Chondrocyte (in vitro differentiated cells): ENCODE measurements at places on chromosomes 4 and X. TPM values are rescaled to one million over a fixed set of nuclear protein-coding genes. Genes with fewer than 3 reads are reported as not detected.
A peak's percentile ranks its signal among the peaks of the same experiment; 100 is the strongest.

DNA sequence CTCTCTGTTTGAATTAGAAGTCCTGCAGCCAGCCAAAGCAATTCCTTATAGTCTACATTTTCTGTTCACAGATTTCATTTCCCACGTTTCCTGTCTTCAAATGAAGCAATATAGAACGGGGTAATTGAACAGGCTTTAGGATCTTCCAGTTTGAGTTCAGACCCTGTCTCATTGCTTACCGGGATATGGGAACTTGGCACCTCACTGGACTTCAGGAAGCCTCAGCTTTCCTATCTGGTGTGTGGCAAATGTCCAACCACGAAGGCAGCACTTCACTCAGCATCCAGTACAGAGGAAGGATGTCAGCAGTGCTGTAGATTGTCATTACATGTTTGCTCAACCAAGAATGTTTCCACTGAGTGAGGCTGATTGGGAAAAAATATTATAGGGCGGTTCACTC is 271.1 kb upstream of the ZFP42 start:
- H3K27me3 ChIP-seq = no peaks in the 10 kb centered on the region
- DNase-seq = no peak
- H3K27ac ChIP-seq = no peak overlapping the region
- no peak overlapping the region for H3K4me3 ChIP-seq
- H3K36me3 ChIP-seq = peaks cover 1% of the 10 kb centered on the region
- no peaks in the 10 kb centered on the region for H3K4me1 ChIP-seq

The AREG gene
- total RNA-seq = not detected in 3 replicates

GRCh38 chr4:102705391-102705935 is 55.3 kb downstream of the MANBA start:
- H3K36me3 ChIP-seq = peaks cover 11% of the 10 kb centered on the region
- H3K27ac ChIP-seq = no peak overlapping the region
- no peaks in the 10 kb centered on the region for H3K4me1 ChIP-seq
- no peaks in the 10 kb centered on the region for H3K27me3 ChIP-seq

The NUDT11 gene
- 8.9 to 11.8 TPM (median 10.6 TPM) in 3 replicates for total RNA-seq

The TLR3 gene
- total RNA-seq = 3.2 to 7.9 TPM (median 3.4 TPM) in 3 replicates

The CEP135 gene
- total RNA-seq = 5.2 to 9.4 TPM (median 5.3 TPM) in 3 replicates

- no peak for DNase-seq
- no peaks in the 10 kb centered on the region for H3K36me3 ChIP-seq
- no peak overlapping the region for H3K27ac ChIP-seq
- no peaks in the 10 kb centered on the region for H3K4me1 ChIP-seq
These were observed 9.1 kb upstream of the TBC1D1 start for GRCh38 chr4:37881811-37882210.

GRCh38 chr4:114279711-114280110 is 300.3 kb upstream of the ARSJ start:
- H3K27ac ChIP-seq = no peak overlapping the region
- H3K36me3 ChIP-seq = peaks cover 12% of the 10 kb centered on the region
- no peak overlapping the region for H3K4me3 ChIP-seq
- peaks cover 77% of the 10 kb centered on the region for H3K4me1 ChIP-seq

- no peak overlapping the region for H3K4me3 ChIP-seq
- no peaks in the 10 kb centered on the region for H3K27me3 ChIP-seq
- peak overlapping the region; percentile 77 for H3K27ac ChIP-seq
- H3K4me1 ChIP-seq = peaks cover 24% of the 10 kb centered on the region
- H3K36me3 ChIP-seq = no peaks in the 10 kb centered on the region
These were observed 34.7 kb downstream of the P2RY10 start for GRCh38 chrX:78979789-78980464.

GRCh38 chrX:9728261-9728660 is 37.4 kb downstream of the GPR143 start:
- H3K27me3 ChIP-seq = no peaks in the 10 kb centered on the region
- H3K36me3 ChIP-seq = no peaks in the 10 kb centered on the region
- H3K27ac ChIP-seq = no peak overlapping the region
- H3K4me3 ChIP-seq = no peak overlapping the region
- DNase-seq = no peak

The NPY2R gene
- total RNA-seq = not detected in 3 replicates

DNA sequence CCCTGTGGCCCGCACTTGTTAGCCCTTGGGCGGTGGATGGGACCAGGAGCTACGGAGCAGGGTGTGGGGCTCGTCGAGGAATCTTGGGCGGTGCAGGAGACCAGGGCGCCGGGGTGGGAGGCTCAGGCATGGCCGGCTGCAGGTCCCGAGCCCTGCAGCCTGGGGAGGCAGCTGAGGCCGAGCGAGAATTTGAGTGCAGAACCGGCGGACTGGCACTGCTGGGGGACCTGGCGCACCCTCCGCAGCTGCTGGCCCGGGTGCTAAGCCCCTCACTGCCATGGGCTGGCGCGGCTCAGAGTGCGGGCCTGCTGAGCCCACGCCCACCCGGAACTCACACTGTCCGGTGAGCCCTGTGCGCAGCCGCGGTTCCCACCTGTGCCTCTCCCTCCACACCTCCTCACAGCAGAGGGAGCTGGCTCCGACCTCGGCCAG is 73.6 kb upstream of the TLL1 start:
- H3K27ac ChIP-seq = no peak overlapping the region
- H3K36me3 ChIP-seq = no peaks in the 10 kb centered on the region

GRCh38 chrX:152619897-152620296 is 17.8 kb upstream of the GABRQ start:
- no peak for DNase-seq
- no peaks in the 10 kb centered on the region for H3K4me1 ChIP-seq
- no peak overlapping the region for H3K4me3 ChIP-seq
- H3K27me3 ChIP-seq = no peaks in the 10 kb centered on the region

GRCh38 chr4:86675548-86675947 is 81.4 kb downstream of the PTPN13 start:
- H3K27ac ChIP-seq = no peak overlapping the region
- no peaks in the 10 kb centered on the region for H3K27me3 ChIP-seq
- peaks cover 2% of the 10 kb centered on the region for H3K4me1 ChIP-seq
- no peak for DNase-seq
- peaks cover 10% of the 10 kb centered on the region for H3K36me3 ChIP-seq

The ARFIP1 gene
- 25.9 to 30.9 TPM (median 26.8 TPM) in 3 replicates for total RNA-seq
